ENCODE measurements at places on chromosomes 7 and 10. TPM values are rescaled to one million over a fixed set of nuclear protein-coding genes. Genes with fewer than 3 reads are reported as not detected.

- H3K27me3 ChIP-seq, result no peaks in the 10 kb centered on the region
- no peak overlapping the region for H3K27ac ChIP-seq
- no peak for DNase-seq
- no peaks in the 10 kb centered on the region for H3K36me3 ChIP-seq
These were observed 332.6 kb upstream of the TPK1 start for GRCh38 chr7:145168427-145168826.

DNA sequence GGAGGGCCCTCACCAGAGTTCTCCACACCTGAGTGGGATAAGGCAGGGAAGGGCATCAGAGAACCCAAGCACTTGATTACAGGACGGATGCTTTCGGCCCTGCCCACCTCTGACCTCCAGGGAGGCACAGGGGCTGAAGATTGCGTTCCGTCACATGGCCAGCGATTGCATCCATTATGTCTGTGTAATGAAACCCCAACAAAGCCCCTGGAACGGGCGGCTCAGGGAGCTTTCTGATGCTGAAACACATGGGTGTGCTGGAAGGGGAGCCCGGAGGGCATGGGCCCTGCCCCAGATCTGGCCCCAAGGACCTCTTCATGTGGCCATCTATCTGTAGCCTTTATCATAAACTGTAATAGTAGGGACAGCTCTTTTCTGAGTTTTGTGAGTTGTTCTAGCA, 117.2 kb downstream of the PTPN20 start:
- H3K27ac ChIP-seq, result no peak overlapping the region
- H3K36me3 ChIP-seq, result no peaks in the 10 kb centered on the region
- DNase-seq, result no peak
- peaks cover 8% of the 10 kb centered on the region for H3K4me1 ChIP-seq

DNA sequence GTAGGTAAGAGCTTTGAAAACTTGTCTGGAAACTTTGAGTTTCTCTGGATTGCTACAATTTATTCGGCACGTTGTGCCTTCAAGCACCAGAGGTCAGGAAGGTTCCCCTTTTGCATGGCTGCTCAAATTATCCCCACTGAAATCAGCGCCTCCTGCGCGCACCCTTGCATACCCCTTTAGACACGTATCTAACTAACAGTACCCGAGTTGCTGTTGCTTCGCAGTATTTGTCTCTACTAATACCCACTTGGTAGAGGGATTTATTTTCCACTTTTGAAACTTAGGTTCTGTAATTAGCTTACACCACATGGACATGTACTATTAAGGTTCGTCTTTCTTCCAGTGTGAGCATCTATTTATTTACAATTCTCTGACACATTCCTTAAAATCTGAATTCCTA, 1.6 kb downstream of the MEOX2 start:
- no peak overlapping the region for H3K27ac ChIP-seq
- no peaks in the 10 kb centered on the region for H3K36me3 ChIP-seq
- DNase-seq, result no peak
- no peak overlapping the region for H3K4me3 ChIP-seq
- no peaks in the 10 kb centered on the region for H3K4me1 ChIP-seq

DNA sequence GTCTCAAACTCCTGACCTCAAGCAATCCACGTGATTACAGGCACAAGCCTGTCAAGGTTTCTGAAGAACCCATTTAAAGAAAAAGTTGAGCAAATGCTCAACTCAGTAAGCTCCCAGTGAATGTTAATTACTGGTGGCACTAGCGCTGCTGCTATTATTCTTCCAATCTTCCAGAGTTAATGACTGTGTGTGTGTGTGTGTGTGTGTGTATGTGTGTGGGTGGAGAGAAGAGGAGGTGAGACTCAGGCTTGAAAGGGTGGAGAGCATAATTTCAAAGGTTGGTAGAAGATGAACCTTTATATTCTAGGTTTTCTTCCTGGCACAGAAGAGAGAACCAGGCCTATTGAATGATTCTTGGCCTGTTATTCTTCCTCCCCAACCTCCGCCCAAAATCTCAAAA, 11.6 kb upstream of the NPVF start:
- no peaks in the 10 kb centered on the region for H3K36me3 ChIP-seq
- no peak overlapping the region for H3K27ac ChIP-seq
- peaks cover 73% of the 10 kb centered on the region for H3K27me3 ChIP-seq
- H3K4me1 ChIP-seq, result no peaks in the 10 kb centered on the region
- no peak overlapping the region for H3K4me3 ChIP-seq

DNA sequence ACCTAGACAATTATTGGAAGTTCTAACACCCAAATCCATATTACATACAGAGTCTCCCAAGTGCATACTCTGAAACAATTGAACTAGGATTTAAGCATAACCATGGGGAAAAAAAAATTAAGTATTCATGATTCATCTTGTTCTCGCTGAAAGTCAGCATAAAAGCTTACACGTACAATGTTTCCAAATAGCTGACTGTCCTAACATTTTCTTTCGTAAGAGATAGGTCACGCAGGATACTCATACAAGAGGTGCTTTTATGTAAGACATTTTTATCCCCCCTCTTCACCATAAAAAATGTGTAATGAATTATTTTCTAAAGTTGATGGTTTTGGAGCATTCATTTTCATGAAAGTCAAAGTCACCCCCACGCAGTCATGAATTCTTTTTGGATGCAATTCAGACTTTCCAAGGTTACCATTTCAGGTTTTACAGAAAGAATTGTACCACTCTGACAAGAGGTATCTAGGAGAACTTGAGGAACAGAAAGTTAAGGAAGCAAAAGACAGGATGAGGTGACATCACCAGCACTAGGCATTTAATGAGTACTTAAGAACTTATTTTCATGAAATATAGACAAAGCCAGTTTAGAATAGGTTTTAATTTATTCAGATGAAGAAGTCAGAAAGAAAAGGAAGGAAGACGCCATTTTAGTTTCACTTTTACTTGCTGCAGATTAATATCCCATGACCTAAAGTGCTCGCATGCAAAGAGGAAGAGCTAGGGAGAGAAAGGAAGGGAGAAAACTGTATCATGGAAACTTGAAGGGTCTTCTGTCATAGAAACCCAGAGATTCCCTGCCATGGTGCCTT, 55.8 kb downstream of the TMEM26 start:
- no peaks in the 10 kb centered on the region for H3K27me3 ChIP-seq
- H3K4me1 ChIP-seq, result peaks cover 8% of the 10 kb centered on the region
- peak overlapping the region; percentile 73 for H3K27ac ChIP-seq
- H3K4me3 ChIP-seq, result peak overlapping the region; percentile 58

DNA sequence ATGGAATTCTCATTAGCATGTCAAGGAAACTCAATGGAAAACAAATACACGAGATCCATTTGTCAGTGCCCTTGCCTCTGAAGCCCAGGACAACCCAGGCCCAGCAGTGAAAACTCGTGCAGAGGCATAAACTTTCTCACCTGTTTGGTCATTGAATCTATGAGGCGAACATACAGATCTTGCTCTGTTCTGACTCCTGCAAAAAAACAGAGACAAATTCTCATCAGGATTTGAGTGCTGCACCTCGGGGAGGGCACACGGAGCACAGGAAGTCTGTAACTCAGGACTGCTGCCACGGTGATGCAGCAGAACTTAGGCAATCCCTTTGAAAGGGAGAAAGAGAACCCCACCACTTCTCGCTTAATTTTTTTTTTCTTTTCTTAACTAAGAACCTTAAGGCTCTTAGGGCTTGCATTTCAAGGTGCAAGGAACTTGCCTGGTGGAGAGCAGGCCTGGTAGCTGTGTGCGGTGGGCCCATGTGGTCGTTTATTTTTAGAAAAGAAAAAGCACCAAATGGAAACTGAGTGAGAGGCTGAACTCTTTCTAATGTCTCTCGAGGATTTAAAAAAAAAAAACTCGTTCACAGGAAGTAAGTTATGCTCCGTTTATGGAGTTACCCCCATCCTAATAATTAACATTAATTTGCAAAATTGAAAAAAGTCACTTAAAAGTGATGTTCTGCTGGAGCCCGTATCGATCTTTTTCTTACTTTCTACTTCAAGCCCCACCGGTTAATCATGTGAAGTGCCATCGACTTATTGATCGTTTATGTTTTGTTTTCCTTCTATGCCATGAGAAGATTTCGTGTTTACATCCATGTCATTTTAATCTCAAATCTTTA, 1.8 kb downstream of the EBF3 start:
- no peak overlapping the region for H3K4me3 ChIP-seq
- no peaks in the 10 kb centered on the region for H3K4me1 ChIP-seq
- H3K36me3 ChIP-seq, result peaks cover 7% of the 10 kb centered on the region
- H3K27ac ChIP-seq, result no peak overlapping the region
- DNase-seq, result no peak
- no peaks in the 10 kb centered on the region for H3K27me3 ChIP-seq

DNA sequence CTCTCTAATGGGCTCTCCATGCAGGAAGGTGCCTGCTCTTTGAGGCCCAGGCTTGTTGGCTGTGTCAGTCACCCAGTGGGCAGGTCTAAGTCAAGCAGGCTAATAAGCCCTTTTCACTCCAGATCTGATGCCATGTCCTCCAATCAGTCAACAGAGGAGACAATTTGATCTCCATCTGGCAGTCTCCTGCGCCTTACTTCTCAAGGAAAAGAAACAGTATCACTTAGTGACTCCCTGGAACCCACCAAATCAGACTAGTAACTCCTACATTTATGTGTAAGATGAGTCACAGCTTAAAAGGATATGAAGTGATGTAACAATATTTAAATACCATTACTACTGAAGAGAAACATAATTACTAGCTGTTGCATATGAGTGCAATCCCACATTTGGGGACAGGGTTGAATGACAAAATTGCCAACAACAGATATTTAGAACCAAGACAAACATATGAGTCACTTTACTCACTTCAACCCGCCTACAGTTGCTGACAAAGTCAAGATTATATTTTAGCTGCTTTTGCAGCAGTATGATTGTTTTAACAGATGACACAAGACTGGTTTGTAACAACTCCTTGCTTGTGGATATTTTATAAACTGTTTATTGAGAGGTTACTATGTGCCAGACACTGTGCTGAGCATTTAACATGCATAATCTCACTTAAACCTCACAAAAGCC, 72.1 kb downstream of the USP6NL start:
- no peak overlapping the region for H3K4me3 ChIP-seq
- H3K27me3 ChIP-seq, result no peaks in the 10 kb centered on the region
- DNase-seq, result peak; percentile 62

DNA sequence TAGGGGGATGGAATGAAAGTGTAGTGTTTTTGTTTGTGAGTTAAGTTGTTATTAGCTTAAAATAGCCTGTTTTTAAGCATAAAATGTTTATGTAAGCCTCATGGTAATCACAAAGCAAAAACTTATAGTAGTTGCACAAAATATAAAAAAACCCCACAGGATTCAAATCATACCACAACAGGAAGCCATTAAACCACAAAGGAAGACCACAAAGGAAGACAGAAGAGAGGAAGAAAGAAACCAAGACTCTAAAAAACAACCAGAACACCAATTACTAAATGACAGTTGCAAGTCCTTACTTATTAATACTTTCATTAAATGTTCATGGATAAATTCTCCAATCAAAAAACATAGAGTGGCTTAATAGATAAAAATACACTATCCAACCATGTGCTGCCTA, 63.6 kb downstream of the ANKRD7 start:
- H3K4me3 ChIP-seq, result no peak overlapping the region
- no peaks in the 10 kb centered on the region for H3K36me3 ChIP-seq
- H3K27me3 ChIP-seq, result no peaks in the 10 kb centered on the region
- DNase-seq, result no peak

DNA sequence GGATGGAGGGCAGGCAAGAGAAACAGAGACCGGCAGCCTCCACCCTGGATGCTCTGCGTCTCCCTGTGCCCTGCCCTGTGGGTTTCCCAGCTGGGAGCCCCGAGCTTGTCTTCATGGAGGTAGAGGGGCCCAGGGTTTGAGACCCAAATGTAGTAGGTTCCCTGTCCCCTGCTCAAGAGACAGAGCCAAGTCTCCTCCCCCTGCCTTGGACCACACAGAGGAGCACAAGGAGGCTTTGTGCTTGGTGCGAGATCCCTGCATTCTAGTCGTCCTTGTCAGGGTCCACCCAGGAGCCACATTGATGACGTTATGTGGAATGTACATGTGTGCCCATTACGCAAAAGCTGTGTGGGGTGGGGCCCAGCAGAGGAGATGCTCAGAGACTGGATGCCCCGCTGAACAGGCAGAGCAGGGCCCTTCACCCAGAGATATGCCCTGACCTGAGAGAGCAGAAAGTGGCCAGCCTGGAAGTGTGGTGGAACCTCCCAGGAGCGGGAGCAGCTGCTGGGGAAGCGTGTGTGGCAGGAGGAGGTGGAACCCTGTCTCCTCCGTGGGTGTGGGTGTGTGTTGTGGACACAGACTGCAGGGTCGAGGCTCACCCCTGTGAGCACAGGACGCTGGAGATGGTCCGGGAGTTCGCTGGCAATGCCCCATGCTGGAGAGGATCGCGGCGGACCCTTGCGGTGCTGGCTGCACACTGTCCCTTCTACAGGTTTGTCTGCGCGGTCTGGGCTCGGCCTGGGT, 39.3 kb downstream of the VWA2 start:
- H3K36me3 ChIP-seq, result no peaks in the 10 kb centered on the region
- H3K27ac ChIP-seq, result no peak overlapping the region
- no peak overlapping the region for H3K4me3 ChIP-seq
- no peak for DNase-seq
- no peaks in the 10 kb centered on the region for H3K27me3 ChIP-seq

DNA sequence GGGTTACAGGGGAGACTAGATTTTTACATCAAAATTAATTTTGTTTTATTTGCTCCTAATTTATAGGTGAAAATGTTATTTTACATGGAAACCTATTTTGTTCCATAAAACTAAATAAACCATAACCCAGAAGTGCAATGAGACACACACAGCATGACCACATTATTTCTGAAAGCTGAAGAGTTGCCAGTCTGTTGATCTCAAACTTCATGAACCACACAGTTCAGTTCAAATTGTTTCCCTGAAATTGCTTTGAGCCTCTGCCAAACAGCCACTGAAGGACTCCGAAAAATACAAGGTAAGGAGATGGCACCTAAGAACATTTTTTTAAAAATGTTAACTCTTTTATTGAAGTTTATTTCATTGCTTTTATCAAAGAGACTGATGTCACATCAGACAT, 25.0 kb upstream of the ITGB8 start:
- no peak overlapping the region for H3K4me3 ChIP-seq
- no peak overlapping the region for H3K27ac ChIP-seq
- peaks cover 13% of the 10 kb centered on the region for H3K4me1 ChIP-seq
- H3K27me3 ChIP-seq, result no peaks in the 10 kb centered on the region
- no peak for DNase-seq

DNA sequence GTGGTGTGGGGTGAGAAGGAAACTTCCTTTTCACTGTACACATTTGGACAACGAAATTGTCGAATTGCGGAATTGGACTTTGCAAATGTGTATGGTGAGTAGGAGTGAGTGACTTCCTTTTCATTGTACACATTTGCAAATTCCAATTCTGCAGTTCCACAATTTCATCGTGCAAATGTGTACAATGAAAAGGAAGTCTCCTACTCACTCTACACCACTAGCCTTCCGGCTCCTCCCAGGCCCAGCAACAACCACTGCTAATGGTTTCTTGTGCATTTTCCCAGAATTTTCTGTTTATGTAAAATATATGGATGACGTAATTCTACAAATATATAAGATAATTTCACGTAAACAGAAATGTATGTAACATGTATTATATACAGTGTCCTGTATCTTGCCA, 118.5 kb downstream of the ARL4A start:
- no peaks in the 10 kb centered on the region for H3K27me3 ChIP-seq
- peaks cover 36% of the 10 kb centered on the region for H3K4me1 ChIP-seq
- H3K4me3 ChIP-seq, result no peak overlapping the region
- peak overlapping the region; percentile 54 for H3K27ac ChIP-seq
- no peak for DNase-seq

ABCB8 gene
- 76.1 TPM for total RNA-seq

CARD11 gene
- not detected for total RNA-seq

TMEM130 gene
- not detected for total RNA-seq

SPDYE2 gene
- total RNA-seq, result 0.22 TPM

TAS2R41 gene
- total RNA-seq, result not detected

C7orf33 gene
- total RNA-seq, result not detected
